ENCODE measurements at places on chromosomes 4 and X.

DNA sequence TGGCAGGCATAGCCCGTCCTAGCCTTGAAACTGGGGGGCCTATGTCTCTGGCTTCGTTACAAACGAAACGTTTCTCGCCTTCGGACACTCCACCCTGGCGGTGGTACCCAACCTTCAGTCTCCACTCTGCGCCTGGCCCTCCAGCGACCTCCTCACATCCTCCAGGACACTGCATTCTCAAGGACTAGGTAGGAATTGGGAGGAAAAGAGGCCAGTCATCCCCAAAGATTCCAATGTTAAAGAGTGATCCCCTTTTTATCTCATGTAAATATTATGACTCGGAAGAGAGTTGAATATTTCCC is 2.1 kb upstream of the NKX6-1 start:
- no peak for DNase-seq

DNA sequence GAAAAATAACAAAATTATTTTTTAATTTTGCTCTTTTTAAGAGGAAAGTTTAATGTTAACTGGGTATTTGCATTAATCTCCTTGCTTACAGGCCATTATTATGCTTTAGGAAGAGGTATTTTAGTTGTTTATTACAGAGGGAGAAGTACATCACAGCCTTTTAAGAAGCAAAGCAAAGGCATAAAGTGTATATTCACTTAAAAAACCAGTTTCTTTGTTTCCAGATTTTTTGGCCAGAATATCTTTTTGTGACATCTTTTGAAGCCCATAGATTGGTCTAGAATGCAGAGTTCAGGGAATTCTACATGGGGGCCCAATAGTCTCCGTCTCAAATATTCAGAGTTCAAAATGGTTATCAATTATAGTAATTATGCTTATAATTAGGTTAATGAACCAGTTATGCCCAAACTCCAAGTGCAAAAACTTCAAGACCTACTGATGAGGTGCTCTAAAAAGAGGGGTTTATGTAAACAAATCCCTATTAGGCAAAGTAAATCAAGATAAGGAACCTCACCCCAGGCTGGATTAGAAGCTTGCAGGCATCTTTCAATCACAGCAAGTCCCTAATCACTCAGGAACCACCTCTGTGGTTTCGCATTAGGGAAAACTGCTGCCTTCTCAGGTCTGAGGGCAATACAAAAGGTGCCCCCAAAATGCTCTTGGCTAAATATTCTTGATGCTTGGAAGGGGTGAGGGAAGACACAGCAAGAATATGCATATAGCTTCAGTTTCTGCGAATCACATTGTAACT is 1.4 kb downstream of the CXXC4 start:
- DNase-seq: no peak

- DNase-seq: no peak
Measured at GRCh38 chrX:45992402-45993123, 552.7 kb downstream of the ZNF674 start.

- no peak for DNase-seq
Measured at GRCh38 chrX:94576367-94577004, 902.5 kb downstream of the FAM133A start.

GRCh38 chr4:159677521-159677920 is 574.6 kb downstream of the RAPGEF2 start:
- no peak for DNase-seq

DNA sequence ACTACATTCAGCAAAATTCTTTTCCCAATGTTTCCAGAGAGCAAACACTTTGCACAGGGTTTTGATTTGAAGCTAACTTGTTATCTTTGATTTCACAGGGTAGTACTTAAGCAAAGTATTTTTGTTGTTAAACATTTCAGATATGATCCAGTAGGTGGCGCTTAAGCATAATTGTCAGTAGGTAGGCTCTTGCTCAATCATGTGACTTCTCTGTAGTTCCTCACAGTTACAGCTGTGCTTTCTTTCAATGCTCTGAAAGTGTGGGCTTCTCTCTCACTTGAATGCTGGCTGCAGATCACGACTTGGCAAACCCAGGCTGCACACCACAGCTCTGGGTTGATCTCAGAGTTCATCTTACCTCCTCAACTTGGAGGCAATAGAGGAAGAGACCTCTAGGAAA is 1016.5 kb downstream of the SH3BGRL start:
- no peak for DNase-seq

DNA sequence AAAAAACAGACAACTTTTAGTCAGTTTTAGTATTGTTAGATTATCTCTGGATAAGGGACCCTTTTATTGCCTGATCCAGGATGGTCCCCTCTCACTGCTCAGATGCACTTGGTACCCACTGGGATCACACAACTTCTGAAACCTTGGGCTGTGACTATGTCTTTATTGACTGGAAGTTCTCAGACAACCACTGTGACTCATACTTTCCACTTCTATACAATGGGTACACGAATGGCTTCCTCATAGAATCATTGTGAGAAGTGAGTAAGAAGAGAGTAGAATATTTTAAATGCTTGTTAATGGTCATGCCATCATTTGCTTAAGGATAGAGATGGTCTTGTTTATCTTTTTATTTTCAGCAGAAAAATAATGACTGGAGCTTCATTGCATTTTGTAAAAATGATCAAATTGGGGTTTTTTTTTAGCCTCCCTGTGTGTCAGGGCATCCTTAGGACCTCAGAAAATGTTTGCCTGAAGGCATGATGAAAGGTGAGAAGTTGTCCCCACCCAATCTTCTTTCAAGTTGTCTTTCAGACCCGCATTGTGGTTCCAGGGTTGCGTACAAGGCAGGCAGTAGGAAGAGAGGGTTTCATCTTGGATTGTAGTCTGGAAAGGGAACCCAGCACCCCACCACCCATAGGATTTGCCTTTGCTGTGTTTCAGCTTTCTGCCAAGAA is 115.1 kb downstream of the CPEB2 start:
- no peak for DNase-seq

- DNase-seq: no peak
Measured at GRCh38 chr4:114599231-114599902, 760 bp downstream of the UGT8 start.

GRCh38 chr4:1775731-1776500 is 17.2 kb upstream of the FGFR3 start:
- DNase-seq: no peak

DNA sequence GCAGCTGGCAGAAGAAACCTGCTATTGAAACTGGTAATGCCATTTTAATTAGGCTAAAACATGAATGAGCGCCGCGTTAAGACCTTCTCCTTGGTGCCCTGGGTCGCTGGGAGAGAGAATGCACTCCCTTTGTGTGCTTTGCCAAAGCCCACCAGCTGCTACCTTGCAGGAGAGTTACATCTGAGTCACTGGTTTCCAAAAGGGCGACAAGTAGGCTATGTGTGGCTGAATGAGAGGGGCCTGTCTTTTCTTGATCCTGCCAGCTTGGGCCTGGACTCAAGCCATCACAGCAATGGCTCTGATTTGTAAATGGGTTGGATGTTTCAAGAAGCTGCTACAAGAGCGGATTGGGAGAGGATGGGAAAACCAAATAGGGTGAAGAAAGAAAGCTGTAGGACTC is 81.5 kb downstream of the NHS start:
- no peak for DNase-seq

DNA sequence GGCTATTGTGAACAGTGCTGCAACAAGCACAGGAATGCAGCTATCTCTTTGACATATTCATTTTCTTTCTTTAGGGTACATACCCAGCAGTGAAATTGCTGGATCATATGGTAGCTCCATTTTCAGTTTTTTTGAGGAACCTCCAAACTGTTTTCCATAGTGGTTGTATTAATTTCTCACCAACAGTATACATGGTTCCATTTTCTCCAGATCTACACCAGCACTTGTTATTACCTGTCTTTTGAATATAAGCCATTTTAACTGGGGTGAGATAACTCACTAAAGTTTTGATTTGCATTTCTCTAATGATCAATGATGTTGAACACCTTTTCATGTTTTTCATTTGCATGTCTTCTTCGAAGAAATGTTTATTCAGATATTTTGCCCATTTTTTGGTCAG is 241.1 kb upstream of the AGTR2 start:
- no peak for DNase-seq

- DNase-seq: no peak
Measured at GRCh38 chrX:98380106-98380505, 1496.4 kb downstream of the RPA4 start.

DNA sequence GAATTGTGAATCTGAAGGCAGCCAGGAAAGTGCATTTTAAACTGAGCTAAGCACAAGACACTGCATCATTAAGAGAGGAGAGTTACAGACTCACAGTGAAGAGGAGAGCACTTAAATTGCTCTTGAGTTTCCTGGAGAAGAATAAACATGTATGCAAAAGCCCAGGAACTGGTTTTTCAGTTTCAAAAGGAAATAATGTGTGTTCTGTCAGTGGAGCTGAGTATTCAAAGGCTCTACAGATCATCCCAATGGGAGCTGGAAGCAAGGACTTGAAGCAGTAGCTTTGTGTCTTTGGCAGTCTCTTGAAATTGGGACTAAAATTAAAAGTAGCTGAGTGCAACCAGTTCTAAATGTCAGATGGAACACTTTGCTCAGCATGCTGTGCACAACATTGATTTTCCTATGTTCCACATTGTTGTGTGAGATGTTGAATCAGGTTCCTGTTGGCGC is 147.5 kb upstream of the ANK2 start:
- DNase-seq: no peak

- DNase-seq: no peak
Measured at GRCh38 chr4:89267846-89268245, 39.8 kb downstream of the GPRIN3 start.

DNA sequence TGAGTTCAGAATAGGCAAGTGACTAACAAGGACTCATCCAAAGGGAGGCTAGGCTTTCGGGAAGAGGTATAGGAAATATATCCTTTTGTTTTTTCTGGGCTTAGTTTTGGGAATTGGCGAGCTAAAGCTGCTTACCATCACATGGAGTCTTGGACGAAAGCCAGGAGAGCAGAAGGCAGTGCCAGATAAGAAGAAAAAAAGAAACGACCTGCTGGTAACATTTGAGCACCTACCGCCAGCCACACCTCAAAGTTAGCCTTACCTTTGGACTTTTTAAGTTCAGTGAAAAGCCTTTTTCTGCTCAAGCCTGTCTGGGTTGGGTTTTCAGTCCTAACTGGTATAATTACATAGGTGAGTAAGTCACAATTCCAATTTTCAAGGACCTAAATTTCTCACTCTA is 85.1 kb upstream of the LCORL start:
- no peak for DNase-seq

DNA sequence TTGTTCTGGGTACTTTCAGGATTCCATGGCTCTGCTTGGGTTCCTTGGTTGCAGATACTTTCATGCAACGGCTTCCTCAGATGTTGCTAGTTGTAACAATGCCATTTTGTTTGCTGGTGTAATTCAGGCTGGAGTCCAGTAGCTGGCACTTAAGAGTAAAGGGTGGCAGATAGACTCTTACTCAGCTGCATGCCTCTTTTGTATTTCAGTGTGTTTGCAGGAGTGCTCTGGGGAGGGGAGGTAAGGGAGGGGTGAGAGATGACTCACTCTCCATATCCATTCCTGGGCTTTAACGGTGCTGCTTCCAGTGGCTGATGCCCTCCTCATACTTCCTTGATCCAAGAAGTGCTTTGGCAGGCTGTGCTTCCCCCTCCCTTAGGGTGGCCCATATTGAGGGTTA is 155.2 kb downstream of the ZNF330 start:
- no peak for DNase-seq

DNA sequence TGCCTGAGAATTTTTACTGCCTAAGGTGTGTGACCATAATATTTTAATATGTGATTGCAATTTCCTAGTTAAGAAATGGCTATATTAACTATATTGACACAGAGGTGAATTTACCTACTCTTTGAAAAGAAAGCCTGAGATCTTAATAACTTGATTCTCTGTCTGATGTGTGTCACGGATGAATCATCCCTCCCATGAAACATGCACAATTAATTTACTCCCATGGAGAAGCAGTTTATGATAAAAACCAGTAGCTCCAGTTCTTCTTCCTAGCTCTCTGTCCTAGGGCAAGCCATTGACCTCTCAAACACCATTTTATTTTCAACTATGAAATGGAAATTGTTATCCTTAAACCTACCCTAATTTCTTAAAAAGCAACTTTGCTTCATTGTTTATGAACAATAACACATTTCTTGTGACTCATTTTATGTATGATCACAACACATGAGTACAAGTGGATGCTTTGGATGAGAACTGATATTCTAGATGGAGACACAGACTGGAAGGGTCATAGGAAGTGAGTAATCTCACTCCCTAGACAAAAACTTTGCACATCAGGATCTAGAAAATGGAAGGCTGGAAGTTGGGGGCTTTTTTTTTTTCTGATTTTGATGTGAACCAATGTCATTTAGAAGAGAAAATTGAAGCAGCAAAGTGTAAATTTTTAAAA is 438.3 kb downstream of the GPAT3 start:
- DNase-seq: no peak

GRCh38 chr4:93384241-93384640 is 444.3 kb upstream of the ATOH1 start:
- no peak for DNase-seq

GRCh38 chrX:19899217-19899788 is 11.9 kb upstream of the SH3KBP1 start:
- no peak for DNase-seq

DNA sequence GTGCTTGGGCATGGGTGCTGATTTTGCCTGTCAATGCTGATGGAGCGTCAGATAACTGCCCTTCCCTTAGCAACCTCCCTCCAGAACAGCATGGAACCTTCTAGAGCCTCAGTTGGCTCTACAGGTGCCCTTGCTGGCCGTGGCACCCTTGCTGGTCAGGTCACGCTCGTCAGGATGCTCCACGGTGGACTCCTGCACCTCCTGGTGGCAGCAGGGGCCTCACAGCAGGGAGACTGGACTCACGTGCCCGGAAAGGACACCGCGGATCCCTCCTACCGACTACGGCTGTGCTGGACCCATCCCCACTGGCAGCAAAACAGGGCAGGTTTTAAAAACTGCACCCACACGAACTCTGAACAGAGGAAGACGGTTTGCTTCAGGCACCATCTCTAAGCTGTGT is 82.1 kb upstream of the AFAP1 start:
- no peak for DNase-seq

GRCh38 chrX:22278375-22278774 is 5.7 kb downstream of the CBLL2 start:
- DNase-seq: no peak

- no peak for DNase-seq
Measured at GRCh38 chrX:108025954-108026600, 18.8 kb upstream of the VSIG1 start.

GRCh38 chr4:141731481-141731880 is 95.1 kb downstream of the IL15 start:
- DNase-seq: no peak

DNA sequence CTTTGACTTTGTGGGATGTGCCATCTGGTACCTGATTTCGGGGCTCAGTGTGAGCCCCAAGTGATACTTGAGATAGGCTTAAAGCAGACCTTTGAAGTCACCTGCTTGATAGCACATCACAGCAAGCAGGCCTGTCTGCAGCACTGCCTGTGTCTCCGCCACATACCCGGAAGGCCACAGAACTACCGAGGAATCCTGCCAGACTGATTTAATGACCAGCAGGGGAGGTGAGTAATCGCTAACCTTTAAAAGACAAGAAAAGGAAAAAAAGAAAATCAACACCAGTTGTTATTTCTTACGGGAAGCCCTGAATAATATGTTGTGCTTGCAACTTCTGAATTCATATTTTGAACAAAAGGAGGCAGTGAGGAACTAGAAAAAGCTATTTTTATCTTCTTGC is 6.8 kb downstream of the PTCHD1 start:
- no peak for DNase-seq

Measured in activated CD8-positive, alpha-beta memory T cell treated with anti-CD3 and anti-CD28 coated beads for 1 hour (primary cell).